ENCODE measurements at places on chromosomes 5 and 9.
A peak's percentile ranks its signal among the peaks of the same experiment; 100 is the strongest.

DNA sequence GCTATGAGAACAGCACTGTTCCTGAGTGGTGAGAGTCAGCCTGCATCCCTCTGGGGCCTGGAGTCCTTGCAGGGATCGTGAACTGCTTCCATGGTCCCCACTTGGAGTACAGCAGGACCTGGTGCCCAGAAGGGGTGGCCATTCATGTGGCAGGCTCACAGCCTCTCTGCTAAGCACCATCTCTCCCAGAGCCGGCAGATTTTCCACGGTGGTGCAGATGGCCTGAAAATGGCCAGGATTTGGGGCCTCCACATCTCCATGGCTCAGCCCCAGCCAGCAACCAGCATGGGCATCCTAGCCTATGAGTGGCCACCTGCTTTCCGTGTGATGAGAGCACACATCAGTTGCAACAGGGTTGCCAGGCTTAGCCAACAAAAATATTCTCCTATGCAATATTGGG lies 33.9 kb upstream of the SEMA4D start:
- no peak for DNase-seq

DNA sequence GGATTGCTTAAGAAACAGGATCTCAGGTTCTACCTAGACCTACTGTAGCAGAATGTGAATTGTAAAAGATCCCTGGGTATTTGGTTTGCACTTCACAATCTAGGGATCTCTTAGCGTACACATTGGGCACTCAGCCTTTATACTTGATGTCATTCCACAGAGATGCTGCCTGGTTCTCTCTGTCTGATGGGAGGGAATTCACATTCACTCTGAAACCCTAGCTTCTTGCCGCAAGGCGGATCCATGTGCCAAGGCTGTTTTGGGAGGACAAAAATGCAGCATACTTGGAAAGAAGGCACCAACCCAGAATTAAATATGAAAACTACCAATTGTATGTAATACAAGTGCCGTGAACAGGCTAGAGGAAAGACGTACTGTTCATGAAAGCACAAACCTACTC lies 323.0 kb downstream of the EBF1 start:
- DNase-seq, result no peak

- DNase-seq, result no peak
Measured at GRCh38 chr9:115786321-115786720, 367.3 kb upstream of the PAPPA start.

- no peak for DNase-seq
Measured at GRCh38 chr5:151202381-151203139, 21.3 kb downstream of the CCDC69 start.

DNA sequence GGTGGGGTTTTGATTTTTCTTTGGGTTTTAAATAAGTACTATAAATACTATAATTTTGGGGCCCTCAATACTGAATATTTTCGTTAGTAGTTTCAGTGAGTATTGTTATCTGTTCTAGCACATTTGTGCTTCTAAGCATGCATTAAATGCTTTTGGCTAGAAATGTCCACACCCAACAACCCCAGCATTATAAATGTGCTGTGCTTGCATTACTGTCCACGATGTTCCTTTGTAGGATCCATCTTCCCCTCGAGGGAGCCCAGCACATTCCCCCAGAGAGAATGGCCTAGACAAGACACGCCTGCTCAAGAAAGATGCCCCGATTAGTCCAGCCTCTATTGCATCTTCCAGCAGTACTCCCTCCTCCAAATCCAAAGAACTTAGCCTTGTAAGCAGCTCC lies 134.7 kb downstream of the TLE4 start:
- DNase-seq, result no peak

GRCh38 chr5:169970911-169971765 lies 9.2 kb downstream of the INSYN2B start:
- DNase-seq, result no peak

DNA sequence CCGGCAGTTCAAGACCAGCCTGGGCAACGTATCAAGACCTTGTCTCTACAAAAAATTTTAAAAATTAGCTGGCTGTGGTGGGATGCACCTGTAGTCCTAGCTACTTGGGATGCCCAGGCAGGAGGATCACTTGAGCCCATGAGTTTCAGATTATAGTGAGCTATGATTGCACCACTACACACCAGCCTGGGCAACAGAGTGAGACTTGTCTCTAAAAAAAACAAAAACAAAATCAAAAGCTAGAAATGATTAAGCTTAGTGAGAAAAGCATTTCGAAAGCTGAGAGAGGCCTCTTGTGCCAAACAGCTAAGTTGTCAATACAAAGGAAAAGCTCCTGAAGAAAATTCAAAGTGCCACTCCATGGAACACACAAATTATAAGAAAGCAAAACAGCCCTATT lies 4.8 kb downstream of the FAM151B start:
- no peak for DNase-seq

GRCh38 chr5:314676-315487 lies 6.6 kb upstream of the AHRR start:
- DNase-seq, result no peak

DNA sequence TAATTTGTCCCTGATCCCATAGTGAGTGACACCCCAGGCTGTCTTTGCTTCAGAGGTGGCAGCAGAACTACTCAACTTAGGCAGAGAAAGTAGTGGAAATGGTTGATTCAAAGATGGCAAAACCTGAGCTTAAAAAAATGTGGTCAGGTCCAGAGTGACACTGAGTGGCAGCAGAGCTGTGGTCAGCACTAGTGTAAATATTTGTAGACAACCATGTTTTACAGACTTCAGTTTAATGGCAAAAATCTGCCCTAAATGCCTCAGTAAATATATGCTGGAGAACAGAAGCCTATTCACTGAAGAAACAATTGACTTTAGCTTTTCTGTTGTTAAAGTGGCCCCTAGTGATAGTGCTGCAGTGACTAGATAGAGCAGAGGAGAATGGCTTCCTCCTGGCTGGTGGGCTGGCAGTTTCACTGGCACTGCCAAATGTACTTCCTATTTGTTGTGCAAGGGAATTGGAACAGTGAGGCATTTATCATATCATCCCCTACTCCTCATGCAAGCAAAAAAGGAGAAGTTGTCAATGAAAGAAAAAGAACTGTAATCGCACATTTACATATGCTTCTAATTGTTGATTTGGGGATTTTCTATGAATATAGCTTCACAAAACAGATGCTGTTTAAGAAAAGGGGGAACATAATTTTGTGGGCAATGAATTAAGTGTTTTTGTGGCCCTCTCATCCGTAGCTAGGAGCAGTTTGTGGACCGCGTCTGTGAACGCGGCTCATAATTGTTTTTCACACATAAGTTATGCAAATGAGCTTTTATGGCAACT lies 12.0 kb downstream of the PBX3 start:
- DNase-seq, result no peak

- DNase-seq, result peak; percentile 84
Measured at GRCh38 chr9:87148331-87149104, 201.2 kb upstream of the GAS1 start.

- DNase-seq, result no peak
Measured at GRCh38 chr5:90144625-90145327, 264.8 kb downstream of the CETN3 start.

DNA sequence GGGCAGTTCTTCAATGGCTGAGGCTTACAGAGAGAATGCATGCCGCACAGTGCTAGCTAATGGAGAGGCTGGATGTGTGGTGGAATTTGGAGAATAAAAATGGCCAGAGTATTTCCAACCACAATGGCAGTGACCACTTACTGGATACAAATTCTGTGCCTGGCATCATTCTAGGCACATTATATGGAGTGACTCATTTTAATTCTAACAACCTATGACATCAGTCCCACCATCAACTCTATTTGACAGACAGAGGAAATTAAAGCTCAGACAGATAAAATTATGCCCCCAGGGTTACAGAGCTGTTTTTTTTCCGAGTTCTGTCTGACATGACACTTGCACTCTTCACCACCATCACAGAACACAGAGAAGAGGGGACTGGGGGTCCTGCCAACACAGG lies 105.6 kb upstream of the IL12B start:
- DNase-seq, result no peak

DNA sequence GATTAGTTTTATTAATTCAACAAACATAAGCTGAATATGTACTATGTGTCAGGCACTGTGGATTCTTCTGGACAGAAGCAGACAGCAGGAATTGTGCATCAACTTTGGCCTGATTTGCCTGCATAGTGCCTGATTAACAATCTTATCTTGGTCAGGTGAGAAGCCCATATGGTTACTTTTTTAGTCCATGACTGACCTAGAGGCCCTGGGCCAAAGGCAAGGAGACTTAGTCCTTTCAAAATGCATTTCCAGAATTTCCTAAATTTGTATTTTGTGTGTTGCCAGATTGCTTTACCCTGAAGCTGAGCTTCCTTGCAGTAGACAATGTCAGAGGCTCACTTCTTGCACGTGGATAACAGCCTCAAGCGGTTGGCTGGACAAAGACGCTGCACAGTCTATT lies 286.7 kb downstream of the SPOCK1 start:
- DNase-seq, result no peak

DNA sequence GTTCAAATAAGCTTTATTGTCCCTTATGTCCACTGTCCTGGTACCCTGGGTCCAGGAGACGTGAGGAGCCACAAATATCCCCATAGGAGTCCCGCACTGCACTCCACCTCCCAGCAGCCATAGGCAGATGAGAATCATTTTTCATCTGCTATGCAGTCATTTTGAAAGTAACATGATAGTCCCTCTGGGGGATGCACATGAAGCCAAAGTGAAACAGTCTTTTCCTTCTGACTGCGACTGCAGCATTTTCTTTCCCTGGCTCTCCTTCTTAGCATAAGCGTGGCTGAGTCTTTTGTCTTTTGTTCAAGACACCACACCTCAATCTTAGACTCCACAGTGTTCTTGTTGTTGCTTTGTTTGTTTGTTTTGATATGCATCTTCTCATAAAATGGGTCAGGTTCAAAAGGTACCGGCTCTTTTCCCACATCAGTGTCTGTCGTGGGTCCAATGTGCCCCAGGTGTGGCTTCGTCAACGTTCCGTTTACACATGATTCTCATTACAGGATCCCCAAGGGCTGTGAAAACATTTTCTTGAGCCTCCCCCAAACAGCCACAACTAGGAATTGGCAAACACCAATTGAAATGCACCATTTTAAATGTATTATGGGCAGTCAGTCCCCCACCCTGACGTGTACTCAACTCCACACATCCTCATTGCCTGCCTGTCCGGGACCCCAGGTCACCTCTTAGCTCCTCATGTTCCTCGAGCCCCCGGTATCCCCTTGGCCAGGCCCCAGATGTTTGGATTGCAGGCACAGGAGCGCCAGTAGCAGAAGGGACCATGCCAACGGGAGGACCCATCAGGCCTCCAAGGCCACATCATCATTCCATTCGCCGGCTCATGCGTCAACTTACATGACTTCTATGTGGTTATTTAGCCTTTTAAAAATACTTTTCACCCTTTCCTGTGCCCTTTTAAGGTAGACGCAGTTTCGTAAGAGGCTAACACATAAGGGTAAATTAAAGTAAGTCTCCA lies 237.8 kb upstream of the DAPK1 start:
- no peak for DNase-seq

GRCh38 chr5:83914199-83914598 lies 193.5 kb upstream of the HAPLN1 start:
- DNase-seq, result no peak

DNA sequence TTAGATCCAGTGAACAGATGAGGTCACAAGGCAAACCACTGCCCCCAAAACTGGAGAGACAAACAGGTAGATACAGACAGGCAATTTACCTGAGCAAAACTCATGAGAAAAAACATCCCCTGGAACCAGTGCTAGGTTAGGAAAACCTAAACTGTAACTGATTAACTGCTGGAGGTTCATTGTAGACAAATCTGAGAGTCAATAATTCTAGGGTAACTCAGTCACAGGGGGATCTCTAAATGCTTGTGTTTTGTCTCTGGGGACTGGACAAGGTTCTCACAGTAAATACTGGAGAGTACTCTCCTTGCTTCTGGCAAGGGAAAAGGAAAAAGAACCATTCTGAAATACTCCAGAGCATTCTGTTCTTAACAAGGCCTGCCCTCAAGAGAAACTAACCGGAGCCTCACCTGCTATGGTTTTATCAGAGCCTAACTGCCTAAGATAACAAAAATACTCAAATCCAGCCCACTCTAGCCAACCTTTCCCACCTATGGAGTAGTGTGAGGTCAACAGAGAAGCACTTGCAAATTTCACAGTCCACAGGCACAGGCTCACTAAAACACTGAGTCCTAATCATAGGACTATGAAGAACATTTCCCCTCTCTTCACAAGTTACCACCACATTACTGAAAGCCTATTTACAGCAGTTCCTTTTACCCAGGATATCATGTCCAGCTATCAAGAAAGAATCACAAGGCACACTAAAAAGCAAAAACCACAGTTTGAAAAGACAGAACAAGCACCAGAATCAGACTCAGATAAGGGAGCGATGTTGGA lies 139.9 kb upstream of the ACOT12 start:
- DNase-seq, result no peak
